ENCODE measurements at places on chromosomes 6 and 20.
A peak's percentile ranks its signal among the peaks of the same experiment; 100 is the strongest.

GRCh38 chr6:9461188-9461587 lies 953.7 kb downstream of the TFAP2A start:
- DNase-seq, result no peak

GRCh38 chr6:109009962-109010704 lies 84.5 kb downstream of the SESN1 start:
- no peak for DNase-seq

- DNase-seq, result no peak
Measured at GRCh38 chr20:62891111-62891510, 29.5 kb upstream of the TCFL5 start.

DNA sequence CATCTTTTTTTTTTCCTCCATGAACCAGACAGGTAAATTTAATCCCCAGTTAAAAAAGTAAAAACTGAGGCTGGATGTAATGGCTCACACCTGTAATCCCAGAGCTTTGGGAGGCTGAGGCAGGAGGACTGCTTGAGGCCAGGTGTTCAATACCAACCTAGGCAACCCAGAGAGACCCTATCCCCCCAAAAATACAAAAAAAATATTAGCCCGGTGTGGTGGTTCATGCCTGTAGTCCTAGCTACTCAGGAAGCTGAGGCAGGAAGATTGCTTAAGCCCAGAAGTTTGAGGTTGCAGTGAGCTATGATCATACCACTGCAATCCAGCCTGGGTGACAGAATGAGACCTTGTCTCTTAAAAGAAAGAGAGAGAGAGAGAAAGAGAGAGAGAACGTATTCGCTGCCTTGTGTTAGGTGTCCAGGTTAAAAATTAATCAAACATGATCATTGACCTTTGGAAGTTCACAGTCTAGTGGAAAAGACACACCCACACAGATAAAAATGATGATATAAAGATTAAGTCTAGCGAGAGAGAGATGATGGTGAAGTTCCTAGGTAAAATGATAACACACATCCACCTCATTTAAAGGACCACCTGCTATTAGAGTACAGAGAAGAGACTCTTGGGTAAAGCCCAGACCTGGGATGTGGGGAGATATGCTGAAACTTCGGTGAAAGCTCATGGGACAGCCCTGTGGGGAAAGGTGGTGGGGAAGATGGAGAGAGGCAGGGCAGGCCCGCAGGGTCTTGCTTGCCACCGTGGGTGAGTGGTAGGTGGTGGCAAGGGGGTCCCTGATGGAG lies 4.8 kb upstream of the NHSL1 start:
- no peak for DNase-seq

DNA sequence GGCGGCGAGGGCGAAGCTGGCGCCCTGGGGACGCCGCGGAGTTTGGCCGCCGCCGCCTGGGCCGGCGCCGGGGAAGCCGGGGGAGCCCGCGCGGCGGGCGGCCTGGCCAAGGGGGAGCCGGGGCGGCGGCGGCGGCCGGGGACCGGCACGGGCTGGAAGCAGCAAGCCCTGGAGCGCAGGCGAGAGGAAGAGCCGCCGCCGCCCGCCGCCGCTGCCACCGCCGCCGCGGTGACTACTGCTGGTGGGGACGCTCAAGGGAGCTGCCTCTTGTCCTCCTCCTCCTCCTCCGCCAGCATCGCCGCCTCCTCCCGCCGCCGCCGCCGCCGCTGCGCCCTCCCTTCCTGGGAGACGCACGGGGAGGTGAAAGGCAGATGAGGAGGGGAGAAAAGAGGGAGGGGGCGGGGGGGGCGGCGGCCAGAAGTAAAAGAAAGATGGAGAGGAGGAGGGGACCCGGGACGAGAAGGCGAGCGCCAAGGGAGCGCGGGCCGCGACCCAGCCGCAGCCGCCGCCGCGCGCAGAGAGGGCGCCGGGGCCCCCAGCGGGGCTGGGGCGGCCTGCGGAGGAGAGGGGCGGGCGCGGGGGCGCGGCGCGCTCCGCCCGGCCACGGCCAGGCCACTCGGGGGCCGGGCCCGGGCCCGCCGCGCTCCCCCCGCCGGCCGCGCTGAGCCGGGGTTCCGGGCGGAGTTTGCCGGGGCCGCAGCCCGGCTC lies 846 bp downstream of the PDE10A start:
- peak; percentile 19 for DNase-seq

GRCh38 chr6:56246881-56247653 lies at the start of gene COL21A1:
COL21A1 (minus strand) TSS chr6:56247580; CDS start chr6:56182618, 64,962 bp downstream.
- peak; percentile 28 for DNase-seq

DNA sequence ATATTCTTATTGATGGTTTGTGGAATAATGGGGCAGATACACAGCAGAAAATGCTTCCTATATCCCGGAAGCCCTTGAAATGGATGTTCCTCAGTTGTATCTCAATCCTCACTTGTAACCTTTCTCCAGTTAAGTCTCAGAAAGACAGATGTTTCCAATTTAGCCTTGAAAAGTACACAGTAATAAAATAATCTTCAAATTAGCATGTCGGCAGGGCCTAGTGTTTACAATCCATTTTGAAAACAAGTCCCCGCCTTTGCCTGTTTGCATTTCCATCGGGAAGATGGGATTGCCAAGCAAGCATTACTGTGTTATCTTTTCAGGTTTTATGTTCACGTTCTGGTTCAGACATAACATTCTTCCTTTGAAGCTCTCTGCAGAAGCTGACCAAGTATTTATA lies 41.5 kb downstream of the SNRNP48 start:
- DNase-seq, result no peak

- DNase-seq, result no peak
Measured at GRCh38 chr6:150093397-150093796, 24.5 kb upstream of the ULBP3 start.

DNA sequence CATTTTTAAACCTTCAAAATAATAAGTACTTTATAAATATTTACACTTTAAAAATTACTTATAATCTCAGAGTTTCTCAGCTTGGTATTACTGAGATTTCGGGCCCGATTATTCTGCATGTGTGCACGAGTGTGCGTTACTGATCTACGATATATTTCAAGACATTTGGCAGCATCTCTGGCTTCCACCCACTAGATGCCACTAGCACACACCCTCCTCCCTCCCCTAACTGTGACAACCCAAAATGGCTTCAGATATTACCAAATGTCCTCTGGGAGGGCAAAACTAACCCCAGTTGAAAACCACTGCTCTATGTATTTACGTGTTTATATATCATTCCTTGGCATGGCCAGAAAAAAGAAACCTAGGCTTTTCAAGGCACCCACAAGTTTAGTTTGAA lies 95.9 kb downstream of the FYN start:
- no peak for DNase-seq

DNA sequence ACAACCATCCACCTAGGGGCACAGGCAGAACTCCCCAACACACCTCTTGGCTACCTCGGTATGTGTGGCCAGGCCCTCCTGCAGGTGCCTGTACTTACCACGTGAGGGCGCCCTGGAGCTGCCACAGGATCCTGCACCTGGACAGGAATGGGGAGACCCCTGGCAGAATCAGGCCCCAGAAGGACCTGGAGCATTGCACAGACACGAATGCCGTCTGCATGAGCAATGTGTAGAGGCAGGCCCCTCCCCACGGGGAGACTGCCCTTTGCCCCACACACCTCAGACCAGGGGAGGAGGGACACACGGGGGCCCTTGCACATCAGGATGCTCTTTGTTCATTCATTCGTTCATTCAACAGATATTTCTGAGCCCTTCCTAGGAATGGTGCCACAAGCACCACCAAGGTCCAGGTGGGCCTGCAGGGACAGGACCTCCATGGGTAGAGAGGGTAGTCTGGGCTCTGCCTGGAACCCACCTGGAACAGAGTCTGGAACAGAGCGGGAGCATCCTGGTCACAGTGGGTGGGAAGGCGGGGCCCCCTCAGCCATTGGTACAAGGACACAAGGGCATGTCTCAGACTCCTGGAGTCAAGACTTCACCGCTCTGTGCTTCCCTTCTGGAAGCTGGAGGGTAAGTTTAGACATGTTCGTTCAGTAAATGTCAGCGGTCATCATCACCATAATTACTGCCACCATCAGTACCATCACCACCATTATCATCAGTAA lies 32.3 kb downstream of the YTHDF1 start:
- peak; percentile 13 for DNase-seq

GRCh38 chr6:20946022-20946421 lies 411.8 kb downstream of the CDKAL1 start:
- DNase-seq, result peak; percentile 40

GRCh38 chr6:136474241-136474640 lies 76.0 kb downstream of the MAP7 start:
- DNase-seq, result no peak

- no peak for DNase-seq
Measured at GRCh38 chr6:142907544-142907943, 37.4 kb downstream of the HIVEP2 start.

- DNase-seq, result no peak
Measured at GRCh38 chr6:35008858-35009257, 119.8 kb downstream of the ANKS1A start.

GRCh38 chr6:17066610-17067009 lies 35.2 kb upstream of the STMND1 start:
- peak; percentile 17 for DNase-seq

- peak; percentile 19 for DNase-seq
Measured at GRCh38 chr20:47705497-47705856, 79.8 kb downstream of the SULF2 start.

DNA sequence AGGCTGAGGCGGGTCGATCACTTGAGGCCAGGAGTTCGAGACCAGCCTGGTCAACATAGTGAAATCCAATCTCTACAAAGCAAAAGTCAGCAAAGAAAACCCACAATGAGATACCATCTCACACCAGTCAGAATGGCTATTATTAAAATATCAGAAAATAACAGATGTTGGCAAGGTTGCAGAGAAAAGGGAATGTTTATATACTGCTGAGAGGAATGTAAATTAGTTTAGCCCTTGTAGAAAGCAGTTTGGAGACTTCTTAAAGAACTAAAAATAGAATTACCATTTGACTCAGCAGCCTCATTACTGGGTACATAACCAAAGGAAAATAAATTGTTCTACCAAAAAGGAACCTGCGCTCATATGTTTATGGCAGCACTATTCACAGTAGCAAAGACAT lies 16.7 kb upstream of the GCM1 start:
- DNase-seq, result peak; percentile 54

- DNase-seq, result no peak
Measured at GRCh38 chr6:81300961-81301360, 451.5 kb downstream of the TENT5A start.

DNA sequence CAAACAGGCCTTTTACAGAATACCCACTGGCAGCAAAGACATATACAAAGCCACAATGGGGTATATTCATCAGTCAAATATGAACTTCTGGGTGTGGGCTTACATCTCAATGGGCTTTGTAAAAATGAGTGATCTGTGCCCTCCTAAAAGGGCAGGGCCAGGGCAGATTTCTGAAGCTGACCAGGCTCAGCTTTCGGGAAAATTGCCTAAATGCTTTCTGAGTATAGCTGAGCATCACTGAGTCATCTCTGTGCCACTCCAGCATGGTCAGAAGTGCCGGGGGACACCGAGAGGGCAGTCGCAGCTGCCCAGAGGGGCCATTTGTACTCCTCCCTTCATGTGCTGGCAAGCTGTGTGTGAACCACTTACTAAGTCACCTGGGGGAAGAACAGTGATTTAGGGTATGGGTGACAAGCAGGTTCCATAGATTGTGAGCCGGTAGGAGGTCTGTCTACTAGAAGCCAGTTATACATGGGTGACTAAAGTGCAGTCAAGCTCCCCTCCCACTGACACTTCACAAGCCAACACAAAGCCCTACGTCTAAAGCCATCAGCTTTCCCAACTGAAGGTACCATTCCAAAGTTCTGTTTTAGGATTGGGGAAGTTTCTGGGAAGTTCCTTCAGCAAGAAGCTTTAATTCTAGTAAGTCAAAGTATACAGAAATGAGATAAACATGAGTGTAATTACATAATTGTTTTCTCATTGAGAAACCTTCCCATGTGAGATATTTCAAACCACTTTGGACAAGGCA lies 147.6 kb upstream of the TAB2 start:
- DNase-seq, result no peak

- DNase-seq, result peak; percentile 47
Measured at GRCh38 chr6:79269877-79270276, 35.4 kb upstream of the HMGN3 start.

GRCh38 chr6:71294121-71294523 lies 5.5 kb downstream of the OGFRL1 start:
- peak; percentile 66 for DNase-seq

GRCh38 chr20:58458342-58459057 lies 56.7 kb downstream of the APCDD1L start:
- peak; percentile 59 for DNase-seq

- no peak for DNase-seq
Measured at GRCh38 chr6:24744911-24745310, 26.0 kb upstream of the C6orf62 start.

DNA sequence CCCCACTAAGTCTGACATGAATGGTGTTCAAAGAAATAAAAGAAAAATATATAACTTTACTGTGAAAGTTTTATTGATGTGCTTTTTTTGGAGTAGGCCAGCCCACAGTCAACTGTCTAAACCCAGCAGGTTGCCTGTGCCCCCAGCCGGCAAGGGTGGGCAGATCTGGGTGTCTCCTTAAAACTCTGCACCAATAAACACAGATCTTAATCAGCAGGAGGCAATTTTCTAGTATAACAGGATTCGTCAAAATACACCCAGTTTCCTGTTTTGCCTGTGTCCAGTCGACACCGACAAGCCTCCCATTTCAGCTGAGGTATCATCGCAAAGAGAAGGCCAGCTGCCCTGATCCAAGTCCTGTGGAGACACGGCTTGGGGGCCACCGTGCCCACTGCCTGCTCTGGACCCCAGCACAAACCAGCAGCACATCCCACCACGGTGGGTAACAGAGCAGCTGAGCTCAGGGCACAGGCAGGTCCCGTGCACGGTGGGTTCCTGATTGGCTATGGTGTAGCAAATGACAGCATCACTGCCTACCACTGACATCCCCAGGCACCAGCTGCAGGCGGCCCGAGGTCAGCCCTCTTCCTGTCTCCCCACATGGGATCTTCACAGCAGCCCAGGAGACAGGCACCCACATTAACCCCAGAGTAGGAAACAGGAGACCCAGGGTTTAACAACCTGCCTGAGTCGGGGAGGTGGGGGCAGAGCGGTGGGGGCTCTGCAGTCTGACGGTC lies 15.7 kb downstream of the BMP7 start:
- DNase-seq, result no peak

GRCh38 chr6:46704562-46704961 lies 16.9 kb downstream of the TDRD6 start:
- no peak for DNase-seq

GRCh38 chr6:54621285-54621684 lies 225.3 kb upstream of the FAM83B start:
- no peak for DNase-seq

DNA sequence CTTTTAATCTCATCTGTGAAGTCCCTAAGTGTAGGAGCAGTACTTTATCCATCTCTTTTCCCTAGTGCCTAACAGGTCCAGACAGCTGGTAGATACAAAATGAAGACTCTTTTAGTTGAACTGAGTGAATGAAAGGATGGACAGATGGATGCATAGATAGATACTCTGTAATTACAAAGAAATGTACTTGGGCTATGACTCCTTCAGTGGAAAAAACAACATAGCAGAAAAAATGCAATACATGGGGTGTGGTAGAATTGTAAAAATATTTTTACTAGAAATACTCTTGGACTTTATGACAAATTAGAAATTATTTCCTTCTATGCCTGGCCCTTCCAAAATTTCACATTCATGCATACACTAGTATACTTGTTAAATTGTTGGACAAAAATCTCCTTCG lies 29.3 kb downstream of the KCNQ5 start:
- DNase-seq, result peak; percentile 22

Data from fibroblast of skin of right quadriceps (primary cell).